ENCODE measurements at places on chromosomes 3 and 15. TPM values are rescaled to one million over a fixed set of nuclear protein-coding genes. Genes with fewer than 3 reads are reported as not detected.

Gene SLC24A5
- not detected for polyA plus RNA-seq

Gene PDHB
- 31.1 TPM for polyA plus RNA-seq

Gene RARB
- polyA plus RNA-seq = 0.49 TPM

Gene CKMT1A
- polyA plus RNA-seq = 6.7 TPM

Gene CORO2B
- 7.7 TPM for polyA plus RNA-seq

Gene SH2D7
- polyA plus RNA-seq = 0.15 TPM

Gene NDN
- 38.9 TPM for polyA plus RNA-seq

Gene GASK1A
- polyA plus RNA-seq = 1.7 TPM

Gene DPPA4
- polyA plus RNA-seq = not detected

Gene AADACL2
- polyA plus RNA-seq = not detected

Gene PEAK1
- polyA plus RNA-seq = 4.6 TPM

Gene GOLGA8J
- polyA plus RNA-seq = 0.07 TPM

Gene CPA3
- 1.1 TPM for polyA plus RNA-seq

Gene SLC2A2
- polyA plus RNA-seq = 1.8 TPM

Gene DUSP7
- polyA plus RNA-seq = 2.6 TPM

Gene SNRPA1
- 27.2 TPM for polyA plus RNA-seq

Gene FAM43A
- polyA plus RNA-seq = 2.0 TPM

Gene IL1RAP
- 1.6 TPM for polyA plus RNA-seq

Gene TRIM59
- polyA plus RNA-seq = 0.53 TPM

Gene DUOX1
- 0.16 TPM for polyA plus RNA-seq

Gene BCL6
- 40.7 TPM for polyA plus RNA-seq

Gene THPO
- 1.3 TPM for polyA plus RNA-seq

Gene DUOX2
- polyA plus RNA-seq = 0.35 TPM

Gene SLC51A
- polyA plus RNA-seq = 0.23 TPM

Gene PPIB
- polyA plus RNA-seq = 576 TPM

Gene CILP
- 1.0 TPM for polyA plus RNA-seq

Gene CCDC54
- polyA plus RNA-seq = not detected

Gene RTP1
- polyA plus RNA-seq = not detected

Gene TRAT1
- polyA plus RNA-seq = not detected

Gene INSYN1
- 6.0 TPM for polyA plus RNA-seq

Gene LNP1
- polyA plus RNA-seq = 1.1 TPM

Gene CCRL2
- polyA plus RNA-seq = 0.80 TPM

Gene FAM107A
- polyA plus RNA-seq = 6.9 TPM

Gene SMCO1
- 0.05 TPM for polyA plus RNA-seq

Gene DPPA2
- polyA plus RNA-seq = not detected

Gene NMNAT3
- polyA plus RNA-seq = 5.7 TPM

Gene REC114
- polyA plus RNA-seq = not detected

Gene ADCY5
- 9.1 TPM for polyA plus RNA-seq

Gene GP9
- polyA plus RNA-seq = not detected

Gene GOLGA6B
- polyA plus RNA-seq = not detected

Gene MYO1E
- 7.8 TPM for polyA plus RNA-seq

Gene ISLR
- 3.6 TPM for polyA plus RNA-seq

Gene OR4M2
- not detected for polyA plus RNA-seq

Gene WDR73
- 28.3 TPM for polyA plus RNA-seq

Gene ANKRD28
- polyA plus RNA-seq = 10.7 TPM

Gene KY
- polyA plus RNA-seq = 0.42 TPM

Gene CHRNB4
- polyA plus RNA-seq = not detected

Gene ZBED2
- 0.02 TPM for polyA plus RNA-seq

Gene TMEM207
- not detected for polyA plus RNA-seq

Gene ACAP2
- 7.3 TPM for polyA plus RNA-seq

Gene SPATA12
- polyA plus RNA-seq = not detected

Gene ANKRD34C
- polyA plus RNA-seq = 0.47 TPM

Gene CCDC33
- polyA plus RNA-seq = not detected

Gene HIGD2B
- polyA plus RNA-seq = not detected

Gene ISL2
- polyA plus RNA-seq = 0.16 TPM
